RKO (cell line): ENCODE measurements at places on chromosomes 7 and 10.

GRCh38 chr10:110372656-110373055 lies 67.9 kb upstream of the SMNDC1 start:
- DNase-seq = peak; percentile 66

- DNase-seq = no peak
Measured at GRCh38 chr10:133267829-133268228, 8.8 kb downstream of the ADAM8 start.

GRCh38 chr10:112434988-112435619 lies 11.6 kb downstream of the ZDHHC6 start:
- DNase-seq = peak; percentile 68

DNA sequence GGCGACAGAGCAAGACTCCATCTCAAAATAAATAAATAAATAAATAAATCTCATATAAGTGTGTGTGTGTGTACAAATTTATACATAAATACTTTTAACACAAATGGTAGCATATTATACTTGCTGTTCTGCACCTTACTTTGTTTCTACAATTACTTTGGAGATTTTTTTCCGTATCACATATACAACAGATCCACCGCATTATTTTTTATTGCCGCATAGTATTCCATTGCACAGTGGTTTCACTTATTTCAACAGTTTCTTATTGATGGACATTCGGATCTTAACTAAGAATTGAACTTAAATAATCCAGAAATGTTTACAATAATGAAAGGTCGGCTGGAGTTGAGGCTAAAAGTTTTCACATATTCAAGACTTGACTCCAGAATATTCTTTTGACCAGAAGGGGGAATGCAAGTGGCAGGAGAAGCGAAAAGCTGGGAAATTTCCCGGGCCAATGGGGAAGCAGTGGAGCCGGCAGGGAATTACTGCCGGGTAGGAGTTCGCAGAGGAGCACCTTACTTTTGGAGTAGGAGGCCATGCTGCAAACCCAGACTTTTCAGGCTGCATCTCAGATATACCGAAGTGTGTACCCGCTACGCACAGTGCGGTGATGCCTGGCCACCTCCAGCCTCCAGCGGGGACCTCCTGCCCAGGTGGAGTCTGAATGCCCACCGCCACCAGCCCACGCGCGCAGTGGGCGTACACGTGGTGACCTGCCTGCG lies 415 bp upstream of the CNNM1 start:
- no peak for DNase-seq

GRCh38 chr10:44954042-44954441 lies 5.6 kb upstream of the RASSF4 start:
- no peak for DNase-seq
